ENCODE measurements at places on chromosomes 13 and 19.

GRCh38 chr13:23813635-23814034 is 75.6 kb downstream of the MIPEP start:
- DNase-seq: no peak

GRCh38 chr19:13859361-13859880 is 17.5 kb upstream of the NANOS3 start:
- DNase-seq: no peak

GRCh38 chr13:32754179-32754578 is 167.9 kb downstream of the PDS5B start:
- no peak for DNase-seq

DNA sequence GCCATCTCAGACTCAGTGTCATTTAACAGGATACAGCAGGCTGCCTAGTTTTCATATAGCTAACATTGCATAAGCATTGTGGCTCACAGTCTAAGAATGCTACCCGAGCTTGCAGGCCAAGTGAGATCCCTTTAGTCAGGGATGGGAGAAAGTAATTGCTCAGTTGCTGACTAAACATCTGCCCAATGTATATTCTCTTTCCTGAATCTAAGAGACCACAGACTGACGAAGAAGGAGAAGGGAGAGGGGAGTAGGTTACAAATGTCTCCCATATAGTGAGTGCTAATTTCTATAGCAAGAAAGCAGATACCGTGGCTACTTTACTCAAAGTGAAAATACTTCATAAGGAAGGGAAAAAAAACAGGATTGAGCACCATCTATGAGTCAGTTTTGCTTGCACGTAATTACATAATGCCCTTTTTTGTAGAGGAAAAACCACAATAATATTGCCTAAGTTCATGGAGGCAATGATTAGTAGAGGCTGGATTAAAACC is 453.9 kb downstream of the COG6 start:
- DNase-seq: no peak

- DNase-seq: no peak
Observed at GRCh38 chr19:50661766-50662650, 12.8 kb downstream of the C19orf81 start.

DNA sequence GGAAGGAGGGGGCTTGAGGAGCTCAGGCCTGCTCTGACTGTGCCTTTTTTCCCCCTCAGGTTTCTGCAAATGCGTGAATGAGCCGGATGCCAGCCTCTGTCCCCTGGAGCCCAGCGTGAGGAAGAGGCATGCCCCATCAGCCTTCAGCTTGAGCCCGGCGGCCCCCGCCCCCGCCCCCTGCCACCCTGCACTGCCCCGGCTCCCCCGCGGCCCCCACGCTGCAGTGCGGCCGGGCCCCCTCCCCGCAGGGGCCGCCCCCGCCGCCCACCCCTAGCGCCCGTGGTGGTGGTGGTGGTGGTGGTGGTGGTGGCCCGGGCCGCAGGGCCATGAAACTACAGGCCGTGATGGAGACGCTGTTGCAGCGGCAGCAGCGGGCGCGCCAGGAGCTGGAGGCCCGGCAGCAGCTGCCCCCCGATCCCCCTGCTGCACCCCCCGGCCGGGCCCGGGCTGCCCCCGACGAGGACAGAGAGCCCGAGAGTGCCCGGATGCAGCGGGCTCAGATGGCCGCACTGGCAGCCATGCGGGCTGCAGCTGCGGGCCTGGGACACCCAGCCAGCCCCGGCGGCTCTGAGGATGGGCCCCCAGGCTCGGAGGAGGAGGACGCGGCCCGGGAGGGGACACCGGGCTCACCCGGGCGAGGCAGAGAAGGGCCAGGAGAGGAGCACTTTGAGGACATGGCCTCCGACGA is 3.5 kb downstream of the ARID3A start:
- no peak for DNase-seq

GRCh38 chr19:29630655-29631054 is 24.6 kb downstream of the POP4 start:
- no peak for DNase-seq

- peak; percentile 93 for DNase-seq
Observed at GRCh38 chr19:36115453-36116343, at the start of gene TBCB. TBCB (plus strand) TSS chr19:36115468; CDS start chr19:36115561, 93 bp downstream.

GRCh38 chr13:54077569-54077968 is 1049.0 kb downstream of the OLFM4 start:
- no peak for DNase-seq

DNA sequence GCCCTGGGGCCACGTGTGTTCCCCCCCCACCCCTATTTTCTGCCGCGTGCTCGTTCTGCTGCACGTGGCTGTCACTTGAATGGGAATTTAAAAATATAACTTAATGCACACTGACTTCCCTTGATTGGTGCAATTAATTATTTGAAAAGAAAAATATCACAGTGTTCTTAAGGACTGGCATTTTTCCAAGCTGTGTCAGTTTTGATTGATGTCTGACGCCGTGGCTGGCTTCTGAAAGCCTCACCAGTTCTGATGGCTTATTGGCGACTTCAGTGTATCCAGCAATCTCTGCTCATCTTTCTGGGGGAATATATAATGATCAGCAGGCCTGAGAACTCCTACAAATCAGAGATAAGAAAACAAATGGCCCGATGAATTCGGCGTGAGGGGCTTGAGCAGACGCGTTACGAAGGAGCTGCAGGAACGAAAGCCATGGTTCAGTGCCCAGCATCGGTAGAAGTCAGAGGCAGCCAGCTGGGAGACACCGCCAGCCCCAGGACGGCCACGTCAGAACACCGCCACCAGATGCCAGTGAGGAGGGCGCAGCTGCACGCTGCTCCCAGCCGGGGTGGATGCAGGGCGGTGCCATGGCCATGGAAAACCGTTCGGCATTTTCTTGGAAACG is 111.2 kb downstream of the KDM4B start:
- DNase-seq: no peak

DNA sequence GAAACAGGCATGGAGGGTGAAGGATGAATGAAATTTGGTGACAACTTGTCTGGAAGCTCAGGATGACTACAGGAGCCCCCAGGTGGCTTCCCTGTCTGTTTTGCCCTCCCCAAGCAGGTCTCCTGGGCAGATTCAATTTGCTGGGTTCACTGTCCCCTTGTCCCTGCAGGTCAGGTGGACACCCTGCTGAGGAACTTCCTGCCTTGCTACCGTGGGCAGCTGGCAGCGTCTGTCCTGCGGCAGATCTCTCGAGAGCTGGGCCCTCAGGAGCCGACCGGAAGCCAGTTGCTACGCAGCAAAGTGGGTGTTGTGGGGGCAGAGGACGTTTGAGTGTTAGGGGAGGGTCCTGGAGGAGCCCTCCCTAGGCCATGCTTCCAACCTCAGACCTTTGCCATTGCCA is 19.1 kb downstream of the PGLS start:
- DNase-seq: no peak

DNA sequence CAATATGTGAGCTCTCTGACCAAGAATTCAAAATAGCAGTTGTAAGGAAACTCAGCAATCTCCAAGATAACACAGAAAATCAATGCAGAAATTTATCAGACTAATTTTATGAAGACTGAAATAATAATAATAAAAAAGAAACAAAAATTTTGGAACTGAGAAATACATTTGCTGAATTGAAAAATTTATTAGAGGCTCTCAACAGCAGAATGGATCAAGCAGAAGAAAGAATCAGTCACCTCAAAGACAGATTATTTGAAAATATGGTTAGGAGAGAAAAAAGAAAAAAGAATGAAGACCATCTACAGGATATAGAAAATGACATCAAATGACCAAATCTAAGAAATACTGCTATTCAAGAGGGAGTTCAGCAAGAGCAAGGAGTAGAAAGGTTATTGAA is 75.6 kb downstream of the RFC3 start:
- no peak for DNase-seq

GRCh38 chr19:51788029-51788428 is 6.9 kb upstream of the FPR3 start:
- DNase-seq: no peak

DNA sequence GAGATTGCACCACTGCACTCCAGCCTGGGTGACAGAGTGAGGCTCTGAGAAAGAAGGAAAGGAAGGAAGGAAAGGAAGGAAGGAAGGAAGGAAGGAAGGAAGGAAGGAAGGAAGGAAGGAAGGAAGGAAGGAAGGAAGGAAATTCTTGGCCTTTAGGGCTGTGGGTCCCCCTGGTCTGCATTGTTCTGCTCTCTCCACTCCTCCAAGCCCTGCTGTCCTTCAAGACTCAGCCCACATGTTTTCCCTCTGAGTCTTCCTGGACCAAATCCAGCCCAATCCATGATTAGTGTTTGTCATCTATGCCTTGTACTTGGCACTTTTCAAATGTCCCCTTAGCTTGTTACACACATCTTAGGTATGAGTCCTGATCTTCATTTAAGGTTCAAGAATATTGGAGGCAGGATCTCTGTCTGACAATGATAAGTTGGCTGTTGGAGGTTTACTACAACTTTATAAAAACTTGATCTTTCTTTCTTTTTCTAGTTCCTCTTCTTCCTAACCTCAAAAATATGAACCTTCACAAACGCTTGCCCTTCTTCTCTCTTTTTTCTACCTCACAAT is 48.8 kb upstream of the INTS6 start:
- no peak for DNase-seq

- no peak for DNase-seq
Observed at GRCh38 chr19:23190341-23190740, 59.9 kb downstream of the ZNF724 start.

- DNase-seq: peak; percentile 10
Observed at GRCh38 chr19:29365836-29366417, 153.0 kb upstream of the UQCRFS1 start.

GRCh38 chr13:75480671-75481175 is 1.2 kb downstream of the TBC1D4 start:
- peak; percentile 60 for DNase-seq

GRCh38 chr19:4682417-4683200 is 12.5 kb upstream of the MYDGF start:
- no peak for DNase-seq

DNA sequence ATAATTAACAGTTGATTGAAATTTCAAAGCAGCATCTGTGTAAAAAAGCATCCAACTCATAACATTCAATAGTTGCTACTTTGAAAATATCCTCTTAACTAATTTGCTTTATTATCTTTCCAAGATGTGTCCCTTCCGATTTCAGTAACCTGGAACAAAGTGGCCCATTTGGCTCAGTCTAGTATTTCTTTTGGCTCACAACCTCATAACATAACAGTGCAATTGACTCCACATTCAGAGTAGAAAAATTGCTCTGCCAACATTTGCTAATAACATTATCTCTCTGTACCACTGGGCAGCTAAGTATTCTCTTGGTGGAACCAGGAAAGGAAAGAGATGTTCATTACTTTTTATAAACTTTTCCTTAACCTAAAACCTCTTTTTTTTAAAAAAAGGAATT is 571.1 kb upstream of the ARGLU1 start:
- no peak for DNase-seq

GRCh38 chr19:1042689-1043511 is 3.0 kb downstream of the ABCA7 start:
- no peak for DNase-seq

DNA sequence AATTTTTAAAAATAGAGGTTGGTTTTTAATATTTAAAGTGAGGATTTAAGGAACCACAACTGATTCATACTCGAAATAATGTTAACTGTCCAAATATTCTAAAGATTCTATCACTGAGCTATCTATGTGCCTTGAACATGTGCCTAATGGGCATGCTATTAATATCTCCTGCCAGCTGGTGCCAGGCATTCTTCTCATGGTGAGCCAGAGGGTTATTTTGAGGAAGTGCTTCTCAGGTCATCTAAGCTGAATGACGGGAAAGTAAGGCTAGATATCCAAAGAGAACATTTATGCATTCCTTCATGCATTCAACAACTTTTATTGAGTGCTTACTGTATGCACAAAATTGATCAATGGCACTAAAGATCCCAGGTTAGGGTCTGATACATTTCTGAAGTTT is 138.2 kb downstream of the PIBF1 start:
- no peak for DNase-seq

DNA sequence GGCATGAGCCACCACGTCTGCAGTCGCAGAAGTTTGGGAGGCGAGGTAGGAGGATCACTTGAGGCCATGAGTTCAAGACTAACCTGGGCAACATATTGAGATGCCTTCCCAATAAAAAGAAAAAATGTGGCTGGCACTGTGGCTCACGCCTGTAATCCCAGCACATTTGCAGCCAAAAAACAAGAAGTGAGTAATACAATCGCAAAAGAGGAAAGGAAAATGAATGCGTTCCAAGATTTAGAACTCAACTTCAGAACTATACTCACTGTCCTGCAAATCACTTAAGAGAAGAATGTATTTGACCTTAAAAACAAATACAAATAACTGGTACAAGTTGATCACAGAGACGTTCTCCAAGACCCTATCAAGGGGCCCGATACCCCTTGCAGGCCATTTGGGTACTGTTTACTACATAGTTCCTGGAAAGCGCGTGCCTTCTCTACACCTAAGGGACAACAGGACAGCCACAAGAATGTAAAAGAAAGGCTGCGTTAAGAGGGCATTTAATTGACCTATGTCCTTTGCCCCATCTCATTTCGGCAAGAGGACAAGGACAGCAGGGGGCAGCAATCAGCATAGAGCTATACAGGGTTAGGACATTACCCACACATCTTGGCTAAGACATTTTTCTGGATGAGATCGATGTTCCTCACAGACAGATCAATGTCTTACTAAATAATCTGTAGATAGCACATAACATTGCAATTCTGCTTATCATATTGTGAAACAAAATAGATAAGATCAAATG is 41.3 kb downstream of the FLT3 start:
- peak; percentile 53 for DNase-seq

GRCh38 chr13:51885651-51886050 is 23.9 kb downstream of the CCDC70 start:
- no peak for DNase-seq

GRCh38 chr13:36887758-36888521 is 32.1 kb downstream of the SMAD9 start:
- DNase-seq: no peak

GRCh38 chr13:26050568-26051230 is 1.1 kb downstream of the SHISA2 start:
- peak; percentile 56 for DNase-seq

- DNase-seq: no peak
Observed at GRCh38 chr19:35302446-35302845, 10.5 kb downstream of the MAG start.

DNA sequence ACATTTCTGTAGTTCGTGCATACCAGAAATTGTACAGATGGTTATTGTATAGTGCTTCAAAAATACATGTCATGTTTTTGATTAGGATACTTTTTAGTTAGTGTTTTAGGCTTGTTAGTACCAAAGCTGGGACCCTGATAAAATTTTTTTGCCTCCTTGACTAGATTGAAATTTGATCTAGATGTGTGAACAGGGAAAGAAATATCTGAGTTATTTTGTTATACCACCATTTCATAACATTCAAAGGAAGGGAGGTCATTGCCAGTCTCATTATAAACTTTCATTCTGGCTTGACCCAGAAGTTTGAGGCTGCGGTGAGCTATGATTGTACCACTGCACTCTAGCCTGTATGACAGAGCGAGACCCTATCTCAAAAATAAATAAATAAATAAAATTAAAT is 9.0 kb downstream of the LMO7 start:
- no peak for DNase-seq

DNA sequence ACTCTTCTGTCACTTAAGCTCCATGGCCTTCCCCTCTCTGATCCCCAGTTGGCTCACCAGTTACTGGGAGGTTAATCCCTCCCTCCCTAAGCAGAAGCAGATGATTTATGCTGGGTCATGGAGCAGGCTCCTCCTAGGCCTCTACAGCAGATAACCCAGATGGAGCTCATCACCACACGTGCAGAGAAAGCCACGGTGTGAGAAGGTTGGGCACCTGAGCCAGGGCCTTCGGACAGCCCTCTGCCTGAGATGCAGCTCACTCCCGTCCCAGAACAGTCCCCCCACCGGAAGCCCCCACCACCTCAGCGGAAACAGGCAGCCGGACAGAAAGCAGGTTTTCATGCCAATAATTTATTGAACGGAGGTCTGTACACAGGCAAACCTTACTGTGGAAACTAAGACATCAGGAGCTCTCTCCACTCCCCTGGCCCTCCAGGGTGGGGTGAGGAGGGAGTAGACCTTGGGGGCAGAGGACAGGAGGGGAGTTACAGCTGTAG is 9.8 kb downstream of the ZNF526 start:
- no peak for DNase-seq
